Subcutaneous adipose tissue (tissue), 4 donors: ENCODE measurements at places on chromosomes 2 and 18. TPM values are rescaled to one million over a fixed set of nuclear protein-coding genes. Genes with fewer than 3 reads are reported as not detected.

Gene SERPINB11
- total RNA-seq = not detected

Gene NDUFV2
- total RNA-seq = 66.3 TPM

Gene GREB1
- total RNA-seq = 3.8 TPM

Gene C2orf15
- total RNA-seq = not detected

Gene TEKT4
- total RNA-seq = not detected

Gene MYO7B
- total RNA-seq = not detected

Gene ASXL3
- 1.5 TPM for total RNA-seq

Gene RGPD3
- 1.3 TPM for total RNA-seq

Gene LDAH
- 12.4 TPM for total RNA-seq

Gene ZNF385B
- total RNA-seq = 2.8 TPM

Gene OR6B2
- total RNA-seq = not detected

Gene ARHGAP15
- total RNA-seq = 32.5 TPM

Gene NT5DC4
- total RNA-seq = not detected

Gene SLC9A2
- 0.17 TPM for total RNA-seq

Gene ABCG8
- total RNA-seq = not detected

Gene NDC80
- total RNA-seq = 2.0 TPM

Gene HRH4
- not detected for total RNA-seq

Gene TRAF3IP1
- total RNA-seq = 8.0 TPM

Gene GRP
- total RNA-seq = not detected

Gene MROH2A
- total RNA-seq = not detected

Gene ADD2
- total RNA-seq = 2.9 TPM

Gene TMBIM1
- 246 TPM for total RNA-seq

Gene AMER3
- not detected for total RNA-seq

Gene FAM110C
- total RNA-seq = not detected

Gene SMAD2
- 90.7 TPM for total RNA-seq

Gene SERPINB10
- total RNA-seq = not detected

Gene FAM228A
- total RNA-seq = 2.6 TPM

Gene PLB1
- 6.2 TPM for total RNA-seq

Gene GGCX
- total RNA-seq = 30.4 TPM

Gene C2orf78
- total RNA-seq = not detected

Gene REG1B
- total RNA-seq = not detected

Gene PLEK
- total RNA-seq = 33.6 TPM

Gene VIL1
- not detected for total RNA-seq

Gene TEX44
- total RNA-seq = not detected

Gene TANC1
- 64.8 TPM for total RNA-seq

Gene SESTD1
- 134 TPM for total RNA-seq

Gene MRPL30
- total RNA-seq = 27.5 TPM

Gene GDF7
- total RNA-seq = under 0.01 TPM

Gene LRP2
- total RNA-seq = 0.65 TPM

Gene MRPS9
- 13.9 TPM for total RNA-seq

Gene BARD1
- total RNA-seq = 10.4 TPM

Gene HOXD9
- 1.9 TPM for total RNA-seq

Gene NHEJ1
- total RNA-seq = 14.3 TPM

Gene SP9
- not detected for total RNA-seq

Gene NEB
- total RNA-seq = 1.5 TPM

Gene POTEC
- not detected for total RNA-seq

Gene MPV17
- total RNA-seq = 77.6 TPM

Gene DPP10
- total RNA-seq = 0.94 TPM

Gene FSIP2
- total RNA-seq = 0.85 TPM

Gene ZSWIM2
- 0.44 TPM for total RNA-seq

Gene CGREF1
- total RNA-seq = 4.2 TPM

Gene PTPN4
- 23.3 TPM for total RNA-seq

Gene XDH
- total RNA-seq = not detected
